ENCODE measurements at places on chromosomes 4 and X.
A peak's percentile ranks its signal among the peaks of the same experiment; 100 is the strongest.

- DNase-seq = peak; percentile 72
Measured at GRCh38 chrX:12971282-12972003, 3.5 kb upstream of the TMSB4X start.

- DNase-seq = no peak
Measured at GRCh38 chr4:135575041-135575440, 1373.5 kb upstream of the PABPC4L start.

GRCh38 chrX:25079020-25079419 is 63.3 kb upstream of the ARX start:
- no peak for DNase-seq

- DNase-seq = no peak
Measured at GRCh38 chrX:74774988-74775387, 150.3 kb downstream of the NEXMIF start.

DNA sequence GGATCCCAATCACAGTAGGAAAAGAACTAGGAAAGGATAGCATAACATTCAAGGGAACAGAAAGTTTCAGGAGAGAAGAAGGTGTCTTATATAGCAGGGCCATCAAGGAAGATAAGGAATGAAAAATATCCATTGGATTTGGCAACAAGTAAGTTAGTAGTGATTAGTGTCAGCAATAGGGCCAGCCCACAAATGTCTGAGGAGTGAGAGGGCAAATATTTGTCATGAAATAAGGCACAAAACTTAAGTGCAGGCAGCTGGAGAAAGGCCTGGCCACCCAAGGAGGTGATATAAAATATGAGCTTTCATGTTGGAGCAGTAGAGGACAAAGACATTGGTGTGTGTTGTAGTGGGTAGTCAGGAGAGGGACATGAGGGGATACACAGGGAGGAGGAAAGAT is 132.1 kb downstream of the COL4A6 start:
- DNase-seq = no peak

DNA sequence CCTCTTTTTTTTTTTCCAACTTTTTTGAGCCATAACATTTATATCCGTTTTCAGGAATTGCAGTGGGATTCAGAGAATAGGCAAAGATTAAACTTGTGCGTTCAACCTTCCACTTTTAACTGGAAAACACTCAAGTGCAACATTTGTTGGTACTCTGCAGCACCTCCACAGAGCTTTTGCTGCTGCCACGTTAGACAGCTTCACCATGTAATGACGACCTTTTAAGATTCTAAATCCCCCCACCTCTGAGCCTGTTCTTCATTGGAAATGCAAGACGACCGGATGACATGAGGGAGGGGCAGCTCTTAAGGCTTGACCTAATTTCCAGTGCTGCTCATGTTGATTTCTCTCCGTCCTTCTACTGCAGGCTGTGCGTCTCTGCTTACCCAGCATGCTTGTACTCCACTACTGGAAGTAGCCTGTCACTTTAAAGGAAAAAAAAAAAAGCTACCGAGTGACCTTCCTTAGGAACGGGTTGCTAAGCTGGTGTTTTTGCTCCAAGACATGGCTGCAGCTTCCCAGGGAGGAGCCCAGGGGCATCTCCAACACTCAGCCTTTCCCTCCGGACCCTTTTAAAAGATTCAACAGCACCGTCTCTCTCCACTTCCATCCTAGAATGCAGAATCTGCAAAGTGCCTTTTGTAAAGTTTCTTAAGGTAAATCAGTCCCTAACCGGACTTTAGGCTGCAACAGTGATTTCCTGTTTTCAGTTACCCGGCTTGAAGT is at the start of gene CC2D2A:
Gene CC2D2A (plus strand): TSS at position 481 of the 726 bp plus-strand sequence. CDS start 6,051 bp downstream, outside the sequence.
- DNase-seq = no peak

- DNase-seq = no peak
Measured at GRCh38 chrX:25726539-25726938, 411.6 kb upstream of the MAGEB18 start.

DNA sequence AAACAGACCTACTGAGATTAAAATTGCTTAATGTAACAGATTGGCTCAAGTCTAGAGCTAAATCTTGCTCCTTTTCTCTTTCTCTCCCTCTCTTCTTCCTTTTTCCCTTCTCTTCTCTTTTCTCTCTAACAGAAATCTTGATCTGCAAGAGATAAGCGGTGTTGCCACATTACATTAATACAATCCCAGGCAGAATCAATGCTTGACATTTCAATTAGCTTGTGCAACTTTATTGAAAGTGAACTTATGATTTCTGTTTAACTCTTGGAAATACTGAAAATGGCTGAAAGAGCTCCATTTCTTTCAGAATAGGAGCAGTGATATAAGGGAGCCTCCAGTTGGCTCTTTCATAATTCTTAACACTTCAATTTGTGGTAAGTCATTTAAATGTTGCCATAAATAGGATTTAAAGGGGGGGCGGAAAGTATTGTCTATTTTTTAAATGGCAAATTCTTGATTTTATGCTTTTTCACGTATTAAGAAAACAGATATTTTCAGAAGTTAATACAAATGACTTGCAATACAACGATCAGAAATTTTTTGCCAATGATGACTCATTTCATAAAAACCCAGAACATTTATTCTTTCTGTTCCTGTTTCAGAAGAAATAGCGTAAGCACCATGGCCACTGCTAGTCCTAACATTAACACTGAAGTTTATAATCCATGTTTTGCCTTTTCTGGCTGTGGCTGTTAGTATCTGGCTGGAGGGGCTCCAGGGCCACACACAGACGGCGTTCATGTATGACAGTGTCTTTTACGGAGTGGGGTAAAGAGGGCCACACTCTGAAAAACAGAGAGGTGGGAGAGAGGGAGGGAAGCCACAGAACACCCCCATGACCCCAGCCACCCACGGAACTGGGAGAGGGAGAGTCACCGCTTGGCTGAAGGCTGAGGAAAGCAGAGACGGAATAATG is 115.7 kb upstream of the FAT1 start:
- peak; percentile 30 for DNase-seq

DNA sequence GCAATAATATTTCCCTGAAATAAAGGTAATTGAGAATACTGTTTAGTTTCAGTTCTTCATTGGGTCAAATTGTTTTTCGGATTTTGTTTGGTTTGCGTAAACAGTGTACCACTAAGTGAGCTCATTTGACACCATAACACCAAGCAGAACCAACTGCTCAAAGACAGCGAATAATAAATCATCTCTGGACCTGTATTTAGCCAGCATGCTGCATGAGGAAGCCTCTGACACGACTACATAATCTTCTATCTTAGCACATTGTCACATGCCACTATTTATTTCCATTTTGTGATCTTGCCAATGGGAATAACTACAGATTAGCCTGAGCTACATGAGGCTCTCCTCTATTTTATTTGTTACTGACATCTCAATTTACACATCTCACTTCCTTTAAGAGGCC is 12.1 kb upstream of the PRKG2 start:
- DNase-seq = no peak

DNA sequence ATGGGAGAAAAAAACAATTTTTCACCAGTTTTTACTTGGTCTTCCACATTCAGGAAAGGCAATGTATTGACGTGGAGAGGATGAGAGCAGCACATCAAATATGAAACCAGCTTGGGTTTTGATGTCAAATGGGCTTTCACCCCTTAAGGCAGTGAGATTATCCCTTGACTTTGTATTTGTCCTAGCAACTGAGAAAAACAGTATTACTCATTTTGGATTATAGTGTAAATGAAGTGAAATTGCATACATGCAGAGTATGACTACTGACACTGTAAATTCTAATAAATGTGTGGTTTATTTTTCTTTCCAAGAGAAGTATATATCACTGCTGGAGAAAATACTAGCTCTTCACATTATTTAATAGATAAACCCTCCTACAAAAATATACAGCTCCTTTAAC is 863.6 kb upstream of the IGFBP7 start:
- DNase-seq = no peak

DNA sequence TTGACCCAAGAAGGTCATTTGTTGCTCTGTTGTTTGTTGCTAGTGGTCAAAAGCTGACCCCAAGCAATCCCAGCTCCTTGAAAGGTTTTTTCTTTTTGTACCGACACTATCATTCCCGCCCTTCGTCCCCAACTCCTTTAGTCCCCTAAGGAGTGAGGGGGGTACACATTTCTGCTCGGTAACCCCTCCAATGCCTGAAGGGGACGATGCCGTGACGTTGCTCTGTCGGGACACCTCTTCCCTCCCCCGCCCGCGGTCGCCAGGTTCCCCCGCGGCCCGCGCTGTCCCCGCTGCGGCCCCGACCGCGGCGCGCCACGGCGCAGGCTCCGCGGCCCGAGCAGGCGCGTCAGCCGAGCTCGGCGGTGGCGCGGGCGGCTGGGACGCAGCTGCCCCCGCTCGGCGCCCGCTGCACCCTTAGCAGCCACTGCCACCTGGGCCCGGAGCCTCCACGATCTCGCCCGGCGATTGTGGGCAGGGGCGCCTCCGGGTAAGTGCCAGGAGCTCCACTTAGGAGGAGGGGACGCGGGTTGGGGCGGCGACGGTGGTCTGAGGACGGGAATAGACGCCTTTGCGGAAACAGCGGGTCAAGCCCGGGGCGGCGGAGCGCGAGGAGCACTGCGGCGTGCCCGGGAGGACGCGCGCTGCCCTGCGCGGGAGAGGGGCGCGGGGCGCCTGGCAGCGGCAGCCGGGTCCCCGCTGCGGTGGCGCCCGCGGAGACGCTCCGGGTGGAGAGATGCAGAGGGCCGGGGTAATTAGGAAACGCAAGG is at the start of gene GLRB:
Gene GLRB (plus strand): TSS at position 340 of the 767 bp plus-strand sequence. CDS start 1,875 bp downstream, outside the sequence.
- no peak for DNase-seq

GRCh38 chr4:185792384-185793115 is 19.4 kb downstream of the SORBS2 start:
- no peak for DNase-seq

- DNase-seq = no peak
Measured at GRCh38 chrX:9664224-9664623, 101.4 kb downstream of the GPR143 start.

- no peak for DNase-seq
Measured at GRCh38 chr4:73912191-73912590, 43.0 kb downstream of the CXCL1 start.

DNA sequence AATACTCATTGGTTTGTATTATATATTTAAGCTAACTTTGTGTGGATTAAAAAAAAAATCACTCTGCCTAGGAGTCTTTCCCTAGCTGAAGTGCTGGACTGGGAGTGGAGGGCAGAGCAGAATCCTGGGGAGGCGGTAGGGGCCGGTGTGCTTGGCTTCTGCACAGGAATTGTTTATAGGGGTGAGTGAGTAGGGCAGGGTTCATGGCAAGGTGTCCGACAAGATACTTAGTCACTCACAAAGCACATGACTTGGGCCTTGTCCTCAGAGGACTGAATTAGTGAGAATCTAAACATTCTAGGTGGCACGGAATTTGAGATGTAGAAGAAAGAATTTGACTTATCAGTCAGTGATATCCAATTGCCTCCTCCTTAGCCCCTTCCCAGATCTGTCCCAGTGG is 32.2 kb downstream of the FNIP2 start:
- DNase-seq = no peak

- no peak for DNase-seq
Measured at GRCh38 chr4:122117743-122118142, 34.4 kb upstream of the BLTP1 start.

- no peak for DNase-seq
Measured at GRCh38 chr4:7501314-7501713, 66.6 kb upstream of the PSAPL1 start.

GRCh38 chr4:56743550-56743949 is 62.5 kb upstream of the HOPX start:
- no peak for DNase-seq

GRCh38 chr4:156971165-156971675 is 379 bp downstream of the PDGFC start:
- no peak for DNase-seq

DNA sequence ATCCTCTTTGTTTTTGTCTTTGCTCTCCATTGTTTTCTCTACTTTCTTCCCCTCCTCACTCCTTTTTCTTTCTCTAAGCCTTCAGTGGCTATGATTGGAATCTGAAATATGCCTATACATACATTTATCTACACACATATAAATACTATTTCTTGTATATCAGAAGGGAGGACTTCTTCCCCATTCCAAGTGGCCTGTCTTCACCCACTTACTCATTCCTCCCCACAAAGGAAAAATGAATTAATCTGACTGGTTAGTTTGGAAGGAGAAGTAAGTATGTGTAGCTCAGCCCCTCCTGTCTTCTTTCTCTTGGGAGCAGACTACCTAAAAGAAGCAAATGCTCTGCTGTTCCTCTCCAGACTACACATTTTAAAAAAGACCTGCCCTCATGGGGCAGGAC is 17.7 kb downstream of the GUCY2F start:
- no peak for DNase-seq

- peak; percentile 93 for DNase-seq
Measured at GRCh38 chrX:1491851-1492349, 39.2 kb upstream of the ASMTL start.

GRCh38 chrX:25067271-25068172 is 51.8 kb upstream of the ARX start:
- no peak for DNase-seq

DNA sequence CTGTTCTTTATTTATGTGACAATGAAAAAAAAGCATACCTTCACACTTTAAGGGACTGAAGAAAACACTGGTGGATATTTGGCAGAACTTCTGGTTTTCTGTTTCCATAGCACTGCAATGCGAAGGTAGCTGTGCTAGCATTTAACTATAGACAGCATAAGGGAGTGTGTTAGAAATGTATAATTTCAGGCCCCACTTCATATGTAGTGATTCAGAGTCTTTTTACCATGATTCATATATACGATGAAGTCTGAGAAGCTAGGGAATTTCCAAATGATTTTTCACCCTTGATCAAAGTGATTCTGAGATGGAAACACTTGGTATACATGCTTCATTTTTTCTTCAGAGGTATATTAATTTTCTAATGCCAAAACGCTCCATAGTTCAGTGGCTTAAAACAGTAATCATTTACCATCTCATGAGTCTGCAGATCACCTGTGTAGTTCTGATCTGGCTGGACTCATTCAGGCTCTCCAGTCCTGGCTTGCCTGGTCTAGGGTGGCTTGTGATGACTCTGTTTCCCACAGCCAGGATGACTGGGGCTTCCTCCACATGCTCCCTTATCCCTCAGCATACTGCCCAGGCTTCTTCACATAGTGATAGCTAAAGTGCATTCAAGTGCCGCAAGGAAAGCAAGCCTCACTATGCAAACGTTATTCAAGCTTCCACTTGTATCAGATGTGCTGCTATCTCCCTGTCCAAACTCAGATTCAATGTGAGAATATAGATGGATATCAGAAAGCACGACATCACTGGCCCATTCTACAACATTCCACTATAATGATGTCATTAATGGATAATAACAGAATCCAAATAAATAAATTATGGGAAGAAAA is 790.1 kb downstream of the TECRL start:
- DNase-seq = no peak

DNA sequence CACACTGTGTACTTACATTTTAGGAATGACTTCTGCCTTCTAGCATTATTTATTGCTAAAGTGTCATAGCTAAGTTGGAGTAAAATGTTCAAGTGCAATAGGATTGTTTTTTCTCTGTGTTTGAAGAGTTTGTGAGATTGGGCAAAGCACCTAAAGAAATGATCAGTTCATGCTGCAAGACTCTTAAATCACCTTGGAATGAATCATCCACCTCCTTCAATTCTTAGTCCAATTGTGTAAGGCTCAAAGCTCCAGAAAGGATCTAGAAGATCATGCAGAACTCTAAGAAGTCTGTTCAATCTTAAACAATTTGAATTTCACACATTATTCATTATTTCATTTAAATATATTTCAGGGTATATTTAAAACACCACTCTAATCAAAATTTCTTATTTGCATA is 137.1 kb downstream of the AMELX start:
- no peak for DNase-seq

Measured in GM12865 (cell line).